Right hindlimb (tissue), 1 donor: ENCODE measurements at places on chromosomes 11 and 22.
A peak's percentile ranks its signal among the peaks of the same experiment; 100 is the strongest.

- no peak for DNase-seq
Measured at GRCh38 chr11:89489930-89490329, 1.2 kb downstream of the NOX4 start.

DNA sequence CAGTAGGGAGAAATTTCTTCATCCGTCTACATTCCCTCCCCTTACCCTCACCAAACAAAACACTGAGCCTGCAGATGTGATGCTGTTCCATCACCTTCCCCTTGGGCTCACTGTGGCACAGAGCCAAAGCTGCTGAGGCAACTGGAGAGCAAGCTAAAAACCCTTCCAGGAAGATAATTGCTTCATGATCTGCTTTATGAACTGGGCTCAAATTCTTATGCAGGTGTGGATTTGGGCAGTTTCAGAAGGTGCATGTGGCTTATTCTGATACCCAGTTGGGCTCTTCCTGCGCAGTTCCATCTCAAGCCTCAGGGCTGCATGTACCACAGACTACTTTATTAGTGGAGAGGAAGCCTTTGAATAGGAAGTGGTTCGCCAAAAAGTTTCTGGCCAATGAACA is 58.3 kb downstream of the AAMDC start:
- peak; percentile 60 for DNase-seq

DNA sequence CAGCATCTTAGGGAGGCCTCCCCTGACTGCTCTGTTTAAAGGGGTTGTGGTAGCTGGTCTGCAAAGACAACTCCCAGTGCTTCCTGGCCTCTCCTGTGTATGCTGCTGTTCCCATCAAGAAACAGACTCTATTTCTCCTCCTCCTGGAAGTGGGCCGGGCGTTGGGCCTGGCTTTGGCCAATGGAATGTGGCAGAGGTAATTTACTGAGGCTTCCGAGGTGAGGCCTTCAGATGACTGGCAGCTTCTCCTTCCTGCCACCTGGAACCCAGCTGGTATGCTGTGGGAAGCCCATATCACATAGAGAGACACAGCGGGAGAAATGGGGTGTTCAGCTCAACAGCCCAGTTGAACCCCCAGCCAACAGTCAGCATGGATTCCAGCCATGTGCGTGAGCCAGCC is 25.1 kb upstream of the EIF3D start:
- no peak for DNase-seq

GRCh38 chr11:71501071-71501985 is 25.7 kb upstream of the KRTAP5-7 start:
- DNase-seq: no peak

GRCh38 chr11:64741375-64742086 is 2.4 kb downstream of the RASGRP2 start:
- DNase-seq: no peak
